ENCODE measurements at places on chromosomes 7 and 10.
A peak's percentile ranks its signal among the peaks of the same experiment; 100 is the strongest.

DNA sequence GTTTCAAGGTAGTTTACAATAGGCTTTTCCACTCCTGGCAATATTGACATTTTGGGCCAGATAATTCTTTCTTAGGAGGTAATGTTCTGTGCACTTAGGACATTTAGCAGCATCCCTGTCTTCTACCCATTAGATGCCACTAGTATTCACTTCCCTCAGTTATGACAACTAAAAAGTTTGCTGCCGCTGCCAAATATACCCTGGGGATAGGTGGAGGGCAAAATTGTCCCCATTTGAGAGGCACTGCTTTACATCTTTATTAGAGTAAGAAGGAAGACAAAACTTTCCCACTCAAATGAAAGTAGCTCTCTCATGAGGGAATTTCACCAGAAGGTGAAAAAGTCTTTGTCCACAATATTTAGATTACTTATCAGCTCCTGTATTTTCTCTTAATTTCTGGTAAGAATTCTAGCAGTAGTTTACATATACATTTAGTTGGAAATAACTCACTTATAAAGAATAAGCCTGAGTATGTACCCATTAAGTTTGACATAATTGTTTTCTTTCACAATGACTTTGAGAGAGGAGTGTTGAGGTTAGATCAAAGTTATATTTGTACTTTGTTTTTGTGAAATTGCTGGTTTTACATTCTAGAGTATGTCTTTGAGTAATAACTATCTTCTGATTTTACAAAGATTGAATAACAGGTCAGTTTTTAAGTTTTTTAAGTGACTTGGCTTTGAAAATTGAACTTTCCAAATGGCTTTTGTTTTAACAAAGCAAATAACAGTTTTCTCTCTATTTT, 46.0 kb downstream of the HELLS start:
- peak; percentile 41 for DNase-seq

DNA sequence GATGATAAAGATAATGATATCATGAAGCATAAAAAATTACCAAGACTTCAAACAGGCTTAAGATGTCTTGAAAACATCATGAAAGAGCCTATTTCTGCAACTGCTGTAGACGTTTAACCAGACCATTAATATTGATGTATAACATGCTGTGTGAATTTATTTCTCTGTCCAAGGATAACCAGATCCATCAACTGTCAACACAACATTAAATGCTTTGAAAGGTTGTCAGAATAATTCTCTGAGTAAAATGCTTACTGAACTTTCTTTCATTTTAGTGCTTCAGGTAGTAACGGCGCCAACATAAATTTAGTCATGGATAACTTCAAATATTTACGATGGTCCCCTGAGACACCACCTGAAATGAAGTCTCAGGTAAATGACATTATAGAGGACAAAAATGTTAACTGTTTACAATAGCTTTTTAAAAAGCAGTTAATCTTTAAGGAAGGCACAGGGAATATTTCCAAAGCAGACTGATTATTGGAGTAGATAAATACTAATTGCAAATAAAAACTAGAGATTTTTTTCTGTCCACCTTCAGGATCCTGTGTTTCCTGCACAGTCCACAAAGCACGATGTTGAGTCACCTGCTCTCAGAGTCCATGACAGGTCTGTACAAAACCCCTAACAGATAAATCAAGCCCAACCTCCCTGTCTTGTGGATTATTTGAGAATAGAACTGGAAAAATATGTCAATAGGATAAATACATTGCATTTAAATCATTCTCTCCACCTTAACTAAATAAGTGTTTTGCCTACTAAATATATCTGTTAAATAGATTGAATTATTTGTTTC, 1213.2 kb downstream of the XPNPEP1 start:
- DNase-seq: no peak

GRCh38 chr7:39618868-39619267, 4.5 kb upstream of the RALA start:
- no peak for DNase-seq

DNA sequence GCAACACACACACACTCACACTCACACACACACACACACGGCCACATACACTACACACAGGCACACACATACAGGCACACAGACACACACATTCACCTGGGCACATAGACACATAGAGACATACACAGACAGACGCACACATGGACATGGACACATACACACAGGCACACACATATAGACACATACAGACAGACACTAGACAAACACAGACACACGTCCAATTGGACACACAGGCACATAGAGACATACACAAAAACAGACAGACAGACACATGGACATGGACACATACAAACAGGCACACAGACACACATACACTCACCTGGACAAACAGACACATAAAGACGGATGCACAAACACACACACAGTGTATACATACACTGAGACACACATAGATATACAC, 21.7 kb upstream of the ACTR3B start:
- DNase-seq: no peak

- DNase-seq: no peak
These were observed 181.8 kb upstream of the CSTF2T start for GRCh38 chr10:51881213-51881612.

- DNase-seq: no peak
These were observed 124.9 kb upstream of the HDAC9 start for GRCh38 chr7:18370633-18371032.

DNA sequence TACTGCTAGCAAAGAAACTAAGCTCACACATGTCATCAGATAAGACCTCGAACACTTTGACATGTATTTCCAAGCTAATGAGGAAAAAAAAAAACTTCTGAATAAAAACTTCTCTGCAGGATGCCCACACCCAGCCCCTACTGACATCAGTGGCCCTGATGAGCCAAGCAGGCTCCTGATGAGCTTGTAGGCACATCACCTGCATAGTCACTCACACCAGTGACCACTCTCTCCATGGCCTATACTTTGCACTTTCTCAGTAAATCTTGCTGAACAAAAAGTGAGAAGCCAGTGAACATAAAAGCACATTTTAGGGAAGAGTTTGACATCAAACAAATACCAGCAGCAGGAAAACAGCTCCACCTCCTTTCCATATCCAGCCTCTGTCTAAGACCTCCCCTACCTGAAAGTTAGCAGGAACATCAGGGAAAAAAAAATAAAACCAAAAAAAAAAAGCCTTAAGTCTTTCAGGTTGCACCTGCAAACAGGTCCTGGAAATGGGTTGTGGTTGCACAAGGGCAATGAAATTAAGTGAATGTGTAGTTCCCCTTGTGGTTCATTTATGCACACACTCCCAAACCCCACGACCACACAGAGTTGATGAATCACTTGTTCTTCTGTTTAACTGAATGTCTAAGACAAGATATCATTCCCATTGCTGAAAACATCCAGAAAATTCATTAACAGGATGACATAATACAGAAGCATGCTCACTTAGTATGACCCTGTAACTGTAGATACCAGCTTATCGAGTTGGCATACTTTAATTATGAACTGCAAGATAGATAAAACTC, 205.2 kb upstream of the PDE1C start:
- no peak for DNase-seq

GRCh38 chr10:391847-392704, 256.8 kb downstream of the ZMYND11 start:
- DNase-seq: no peak

DNA sequence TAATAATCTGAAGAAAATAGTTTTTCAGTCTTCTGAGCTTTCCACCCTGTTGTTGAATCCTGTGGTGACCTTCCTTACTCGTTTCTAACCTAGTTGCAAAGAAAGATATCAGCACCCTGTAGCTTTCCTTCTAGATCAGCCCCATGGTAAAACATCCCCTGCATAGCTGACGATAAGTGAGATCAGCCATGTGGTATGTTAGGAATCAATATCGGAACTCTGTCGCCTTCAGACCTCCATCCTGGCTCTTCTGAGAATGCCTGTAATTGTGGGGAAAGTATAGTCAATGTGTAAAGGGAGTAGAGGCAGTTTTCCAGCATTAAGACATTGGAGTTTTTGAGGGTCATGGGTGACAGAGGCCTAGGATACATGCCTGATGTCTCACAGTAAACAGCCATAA, 151.8 kb downstream of the LRRC4 start:
- DNase-seq: no peak

GRCh38 chr10:6071181-6072175, 9.3 kb upstream of the IL2RA start:
- DNase-seq: no peak

DNA sequence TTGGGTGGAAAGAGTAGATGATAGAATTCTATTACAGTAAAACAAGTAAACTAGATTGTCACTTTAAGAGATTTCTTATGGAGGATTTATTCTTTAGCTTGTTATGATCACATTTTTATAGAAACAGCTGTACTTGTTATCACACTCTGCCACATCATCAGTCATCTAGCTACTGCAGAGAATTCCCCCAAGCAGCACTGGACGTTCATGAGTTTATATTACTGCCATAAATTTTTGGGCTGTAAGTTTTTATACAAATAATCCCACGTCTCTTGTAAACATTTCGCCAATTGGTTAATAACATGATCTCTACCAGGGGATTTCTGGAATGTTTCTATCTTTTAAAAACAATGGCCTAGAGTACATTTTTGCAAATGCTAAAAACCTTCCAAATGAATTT, 238.8 kb downstream of the POLR1F start:
- no peak for DNase-seq

DNA sequence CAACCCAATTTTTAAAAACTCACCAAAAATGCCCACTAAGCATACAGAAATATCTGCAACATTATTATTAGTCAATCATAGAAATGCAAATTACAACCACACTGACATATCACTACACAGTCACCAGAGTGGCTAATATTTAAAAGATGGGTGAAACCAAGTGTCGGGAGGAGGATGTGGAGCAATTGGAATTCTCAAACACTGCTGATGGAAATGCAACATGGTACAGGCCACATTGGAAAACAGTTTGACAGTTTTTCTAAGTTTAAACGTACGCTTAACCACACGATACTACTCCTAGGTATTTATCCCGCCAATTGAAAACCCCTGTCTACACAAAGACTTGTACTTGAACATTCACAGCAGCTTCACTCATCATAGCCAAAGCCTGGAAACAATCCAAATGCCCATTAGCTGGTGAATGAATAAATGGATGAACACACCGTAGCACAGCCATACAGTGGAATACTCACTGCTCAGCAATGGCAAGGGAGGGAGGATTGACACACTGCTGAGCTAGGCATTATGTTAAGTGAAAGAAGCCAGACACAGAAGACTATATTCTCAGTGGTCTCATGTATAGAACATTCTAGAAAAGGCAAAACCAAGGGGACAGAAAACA, 16.3 kb downstream of the GCK start:
- no peak for DNase-seq

GRCh38 chr7:5005066-5005465, 40.6 kb upstream of the RBAK start:
- no peak for DNase-seq

DNA sequence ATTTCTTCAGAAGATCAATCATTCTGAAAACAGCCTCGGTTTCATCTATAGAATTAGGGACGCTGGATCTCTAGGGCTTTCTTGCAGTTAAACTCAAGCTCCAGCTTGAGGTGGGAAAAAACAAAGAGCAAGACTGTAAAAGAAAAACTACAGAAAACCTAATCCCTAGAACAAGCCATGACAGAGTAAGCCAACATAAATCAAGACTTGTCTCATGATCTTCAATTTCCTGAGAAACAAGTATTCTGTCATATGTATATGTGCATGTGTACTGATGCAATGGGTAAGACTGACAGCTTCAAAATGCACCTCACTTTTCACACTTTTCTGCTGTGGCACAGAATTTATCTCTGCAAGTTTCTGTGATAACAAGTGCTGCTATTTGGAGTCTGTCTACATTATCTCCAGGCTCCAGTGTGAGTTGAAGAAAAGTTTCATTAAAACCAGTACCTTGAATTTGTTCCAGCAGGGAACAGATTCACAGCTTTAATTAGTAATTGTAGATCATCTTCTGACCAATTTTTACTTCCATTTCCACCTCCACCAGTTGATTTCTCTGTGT, 19.2 kb downstream of the PMPCB start:
- DNase-seq: no peak

- no peak for DNase-seq
These were observed 21.8 kb downstream of the IFT22 start for GRCh38 chr7:101299511-101300464.

- DNase-seq: no peak
These were observed 61.3 kb upstream of the INSIG1 start for GRCh38 chr7:155236386-155236785.

DNA sequence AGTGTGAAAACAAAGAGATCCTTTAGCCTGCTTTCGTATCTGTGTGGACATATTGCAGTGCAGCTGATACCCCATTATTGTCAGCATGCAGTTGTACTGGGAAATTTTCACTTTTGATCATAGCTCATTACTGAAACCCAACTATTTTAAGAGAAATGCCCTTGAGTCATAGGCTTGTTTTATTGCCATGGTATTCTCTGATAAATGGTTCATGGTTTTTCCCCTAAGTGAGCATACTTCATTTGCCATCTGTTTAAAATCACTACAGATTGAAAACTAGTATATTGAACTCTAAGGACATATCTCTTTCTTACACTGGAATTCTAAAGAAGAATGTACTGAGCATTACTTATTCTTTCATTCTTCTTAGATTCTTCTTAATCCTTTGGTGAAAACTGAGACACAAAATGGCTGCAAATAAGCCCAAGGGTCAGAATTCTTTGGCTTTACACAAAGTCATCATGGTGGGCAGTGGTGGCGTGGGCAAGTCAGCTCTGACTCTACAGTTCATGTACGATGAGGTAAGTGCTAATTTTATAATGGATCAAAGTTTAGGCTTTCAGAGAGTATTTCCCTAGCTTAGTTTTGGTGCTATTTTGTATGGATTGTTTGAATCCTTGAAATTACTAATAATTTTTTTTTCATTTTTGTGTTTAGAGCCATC, 63.0 kb downstream of the RALA start:
- peak; percentile 58 for DNase-seq

GRCh38 chr7:27128034-27128433, 2.5 kb downstream of the HOXA4 start:
- no peak for DNase-seq

DNA sequence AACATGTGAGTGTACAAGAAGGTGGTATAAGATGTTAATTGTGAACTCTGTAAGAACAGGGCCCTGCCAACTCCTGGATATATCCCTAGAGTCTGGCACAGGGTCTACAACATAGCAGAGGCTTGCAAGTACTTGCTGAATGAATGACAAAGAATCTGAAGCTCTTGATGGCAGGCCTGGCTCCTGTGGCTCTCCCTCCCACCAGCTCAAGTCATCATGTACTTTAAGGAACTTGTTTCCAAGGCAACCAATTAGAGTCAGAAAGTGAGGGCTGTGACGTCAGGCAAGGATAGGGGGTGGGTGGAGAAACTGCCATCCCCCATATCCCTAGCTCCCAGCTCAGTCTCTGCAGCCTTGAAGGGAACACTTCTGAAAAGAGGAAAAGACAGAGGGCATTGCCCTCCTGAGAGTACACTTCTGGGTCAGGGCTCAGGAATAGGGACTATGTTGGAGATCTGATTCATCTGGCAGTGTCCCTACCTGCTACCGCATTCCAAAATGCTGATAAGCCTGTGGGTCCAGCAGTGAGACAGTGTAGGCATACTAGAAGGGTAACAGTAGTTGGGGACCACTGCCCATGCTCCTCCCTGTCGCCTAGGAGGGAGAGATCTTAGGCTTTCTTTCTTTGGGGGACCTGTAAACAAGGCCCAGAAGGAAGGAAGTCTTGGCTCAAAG, 34.6 kb upstream of the BTRC start:
- DNase-seq: no peak
